ENCODE measurements at places on chromosomes 11 and 22.

GRCh38 chr11:9609002-9609759 lies 35.7 kb downstream of the WEE1 start:
- no peak for DNase-seq

GRCh38 chr11:120132645-120133185 lies 5.2 kb downstream of the TRIM29 start:
- no peak for DNase-seq

- no peak for DNase-seq
Observed at GRCh38 chr11:128458321-128458720, 129.0 kb downstream of the ETS1 start.

DNA sequence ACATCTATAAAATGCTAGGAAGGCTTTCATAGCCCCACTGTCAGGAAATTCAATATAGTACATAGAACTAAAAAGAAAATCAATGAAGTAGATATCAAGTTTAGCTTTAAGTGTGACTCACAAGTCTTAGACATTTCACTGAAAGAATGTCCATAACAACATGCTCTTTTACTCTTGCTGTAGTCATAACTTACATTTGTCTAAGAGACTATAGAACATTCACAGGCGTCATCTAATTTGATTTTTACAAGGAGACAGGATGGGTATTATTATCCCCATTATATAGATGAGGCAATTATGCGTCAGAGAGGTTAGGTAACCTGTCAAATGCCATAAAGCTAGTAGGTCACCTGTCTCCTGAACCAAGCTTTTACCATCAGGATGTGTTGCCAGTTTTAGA lies 36.9 kb downstream of the BDNF start:
- no peak for DNase-seq

GRCh38 chr22:17241576-17242330 lies 22.5 kb upstream of the ADA2 start:
- DNase-seq, result no peak

DNA sequence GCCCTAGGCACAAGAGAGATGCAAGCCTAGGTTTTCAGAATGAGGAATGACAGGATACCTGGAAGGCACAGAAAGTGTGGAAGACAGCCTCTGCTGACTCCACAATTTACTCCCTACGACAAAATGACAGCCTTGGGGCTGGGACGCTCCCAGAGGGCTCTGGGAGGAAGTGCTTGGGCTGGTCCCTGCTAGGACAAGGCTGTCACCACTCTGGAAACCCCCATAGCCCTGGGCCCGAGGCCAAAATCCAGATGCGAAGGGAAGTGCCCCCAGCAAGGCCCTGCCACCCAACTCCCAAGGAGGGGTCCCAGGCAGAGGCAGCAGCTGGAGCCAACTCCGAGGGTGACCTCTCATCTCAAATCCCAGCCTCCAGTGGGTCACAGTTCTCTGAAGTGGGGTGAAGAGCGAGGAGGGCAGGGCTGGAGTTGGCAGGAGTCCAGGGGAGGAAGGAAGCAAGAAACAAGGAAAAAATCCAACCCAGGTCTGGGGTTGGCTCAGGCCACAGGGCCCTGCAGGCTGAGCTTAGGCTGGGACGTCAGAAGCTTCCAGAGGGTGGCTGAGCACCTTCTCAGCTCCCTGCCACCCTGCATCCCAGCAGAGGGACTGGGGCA lies 6.3 kb upstream of the CDC42EP2 start:
- no peak for DNase-seq

DNA sequence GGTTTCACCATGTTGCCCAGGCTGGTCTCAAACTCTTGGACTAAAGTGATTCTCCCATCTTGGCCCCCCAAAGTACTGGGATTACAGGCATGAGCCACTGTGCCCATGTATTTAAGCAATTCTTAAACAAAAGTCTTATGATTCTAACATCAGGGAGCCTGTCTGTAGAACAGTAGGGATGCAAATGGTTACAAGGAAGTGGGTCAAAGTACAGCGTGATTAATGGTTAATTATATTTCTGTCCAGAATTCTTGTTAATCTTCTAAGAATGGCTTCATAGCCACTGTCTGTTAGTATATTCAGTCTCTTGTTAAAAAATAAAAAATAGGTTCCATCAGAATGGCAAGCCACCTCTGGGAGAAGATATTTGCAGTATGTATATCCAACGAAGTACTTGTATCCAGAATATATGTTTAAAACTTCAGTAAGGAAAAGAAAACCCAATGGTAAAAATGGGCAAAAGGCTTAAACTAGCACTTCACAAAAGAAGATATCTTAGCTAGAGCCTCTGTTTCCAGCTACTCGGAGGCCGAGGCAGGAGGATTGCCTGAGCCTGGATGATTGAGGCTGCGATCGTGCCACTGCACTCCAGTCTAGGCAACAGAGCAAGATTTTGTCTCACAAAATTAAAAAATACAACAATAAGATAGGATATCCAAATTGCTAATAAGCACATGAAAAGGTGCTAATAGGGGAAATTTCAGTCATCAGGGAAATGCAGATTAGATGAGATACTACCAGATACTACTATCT lies 22.9 kb downstream of the ATG13 start:
- DNase-seq, result no peak

GRCh38 chr11:39542460-39542859 lies 1917.0 kb downstream of the LRRC4C start:
- no peak for DNase-seq

- no peak for DNase-seq
Observed at GRCh38 chr11:73566977-73567755, 30.7 kb downstream of the FAM168A start.

- no peak for DNase-seq
Observed at GRCh38 chr11:69530278-69531070, 49.0 kb downstream of the LINC01488 start.

DNA sequence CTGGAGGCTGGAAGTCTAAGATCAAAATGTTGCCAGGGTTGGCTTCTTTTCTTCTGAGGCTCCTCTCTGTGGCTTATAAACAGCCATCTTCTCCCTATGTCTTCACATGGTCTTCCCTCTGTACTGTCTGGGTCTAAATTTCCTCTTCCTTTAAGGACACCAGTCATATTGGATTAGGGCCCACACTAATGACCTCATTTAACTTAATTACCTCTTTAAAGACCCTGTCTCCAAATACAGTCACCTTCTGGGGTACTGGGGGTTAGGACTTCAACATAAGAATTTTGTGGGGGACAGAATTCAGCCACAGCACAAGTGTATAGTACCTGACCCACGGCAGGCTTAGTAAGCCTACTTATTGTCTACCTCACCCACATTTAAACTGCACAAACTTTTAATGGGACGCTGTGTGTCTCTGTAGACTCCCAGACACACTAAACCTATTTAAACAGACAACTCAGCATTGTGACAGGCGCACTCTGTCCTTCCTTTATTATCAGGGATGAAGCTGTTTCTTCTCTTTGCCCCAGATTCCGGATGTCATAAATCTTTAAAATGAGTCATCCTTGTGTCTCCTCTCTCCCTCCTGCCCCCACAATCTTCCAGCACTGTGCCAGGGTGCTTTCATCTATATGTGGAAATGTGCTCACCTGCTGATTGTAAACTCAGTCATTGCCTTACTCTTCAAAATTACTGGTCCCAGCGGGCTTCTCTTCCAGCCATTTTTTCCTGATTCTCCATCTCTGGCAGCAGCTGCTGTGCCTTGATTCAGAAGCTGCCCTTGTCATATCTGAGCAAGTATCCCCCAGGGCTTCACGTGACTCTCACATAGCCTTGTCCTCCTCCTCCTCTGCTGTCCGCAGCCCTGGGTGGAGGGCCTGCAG lies 5.4 kb upstream of the MAPK8IP1 start:
- DNase-seq, result no peak
